NCI-H146 (cell line): ENCODE measurements at places on chromosomes 11 and 22.

DNA sequence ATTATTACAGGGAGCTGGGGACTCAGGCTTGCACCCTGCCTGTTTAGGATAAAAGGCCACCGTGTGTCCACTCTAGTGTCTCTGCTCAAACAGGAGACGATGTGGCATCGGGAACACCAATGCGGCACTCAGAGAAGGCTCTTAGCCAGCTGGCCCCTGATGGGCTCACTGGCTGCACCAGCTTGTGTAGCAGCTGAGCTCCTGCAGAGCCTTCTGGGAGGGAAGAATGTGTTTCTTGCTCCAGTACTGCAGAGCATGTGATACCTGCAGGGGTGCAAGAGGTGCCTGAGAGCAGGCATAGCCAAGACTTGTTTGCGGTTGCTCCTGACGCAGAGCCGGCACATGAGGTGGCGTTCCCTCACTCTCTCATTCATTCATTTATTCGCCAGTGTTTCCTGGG is 44.4 kb upstream of the KCNQ1OT1 start:
- no peak for DNase-seq

GRCh38 chr22:19749876-19750275 is 10.7 kb upstream of the TBX1 start:
- no peak for DNase-seq

- no peak for DNase-seq
Measured at GRCh38 chr11:113279591-113279990, 34.8 kb upstream of the TTC12 start.

DNA sequence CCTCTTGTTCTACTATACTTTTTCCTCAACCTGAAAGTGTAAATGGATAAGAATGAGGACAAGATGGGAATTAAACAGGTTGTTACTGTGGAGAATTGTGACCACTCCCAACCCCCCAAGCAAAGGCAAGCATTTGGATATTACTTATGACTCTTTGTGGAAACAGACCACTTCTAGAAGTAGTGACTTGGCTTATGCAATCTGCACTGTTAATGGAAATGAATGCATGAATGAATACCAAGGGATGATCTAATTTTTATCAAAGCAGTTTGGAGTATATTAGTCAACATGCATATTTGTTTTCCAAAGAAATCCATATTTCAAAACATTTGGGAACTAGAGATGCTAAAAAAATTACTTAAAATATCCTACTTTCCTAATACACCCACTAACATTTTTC is 35.3 kb downstream of the AMOTL1 start:
- DNase-seq, result no peak
